ENCODE measurements at places on chromosomes 13 and 19.

GRCh38 chr13:101415358-101416174, 742 bp downstream of the NALCN start:
- no peak for DNase-seq

- DNase-seq = no peak
Measured at GRCh38 chr19:39924952-39925351, 9.5 kb downstream of the FCGBP start.

GRCh38 chr19:7497292-7497691, 8.5 kb upstream of the PEX11G start:
- DNase-seq = peak; percentile 57

DNA sequence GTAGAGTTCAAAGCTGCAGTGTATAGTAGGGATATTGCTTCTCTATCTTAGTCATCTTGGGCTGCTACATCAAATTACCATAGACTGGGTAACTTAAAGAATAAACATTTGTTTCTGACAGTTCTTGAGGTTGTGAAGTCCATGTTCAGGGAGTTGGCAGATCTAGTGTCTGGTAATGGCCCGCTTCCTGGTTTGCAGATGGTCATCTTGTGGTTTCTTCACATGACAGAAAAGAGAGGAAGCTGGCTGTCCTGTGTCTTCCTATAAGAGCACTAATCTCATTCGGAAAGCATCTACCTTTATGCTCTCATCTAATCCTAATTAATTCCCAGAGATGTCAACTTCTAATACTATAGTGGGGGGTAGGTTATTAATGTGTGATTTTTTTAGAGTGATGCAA, 6.2 kb downstream of the ZNF763 start:
- DNase-seq = no peak

DNA sequence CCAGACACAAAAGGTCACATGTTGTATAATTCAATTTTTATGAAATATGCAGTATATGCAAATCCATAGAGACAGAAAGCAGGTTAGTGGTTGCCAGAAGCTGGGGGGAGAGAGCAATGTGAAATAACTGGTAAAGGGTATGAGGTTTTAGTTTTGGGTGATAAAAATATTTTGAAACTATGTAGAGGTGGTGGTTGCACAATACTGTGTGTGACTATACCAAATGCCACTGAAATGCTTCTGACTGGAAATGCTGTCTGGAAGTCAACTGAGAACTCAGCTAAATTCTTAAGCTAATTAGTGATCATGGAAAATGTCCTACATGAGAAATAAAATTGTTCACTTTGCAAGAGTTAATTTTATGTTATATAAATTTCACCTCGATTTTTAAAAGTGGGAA, 65.3 kb upstream of the RXFP2 start:
- no peak for DNase-seq

DNA sequence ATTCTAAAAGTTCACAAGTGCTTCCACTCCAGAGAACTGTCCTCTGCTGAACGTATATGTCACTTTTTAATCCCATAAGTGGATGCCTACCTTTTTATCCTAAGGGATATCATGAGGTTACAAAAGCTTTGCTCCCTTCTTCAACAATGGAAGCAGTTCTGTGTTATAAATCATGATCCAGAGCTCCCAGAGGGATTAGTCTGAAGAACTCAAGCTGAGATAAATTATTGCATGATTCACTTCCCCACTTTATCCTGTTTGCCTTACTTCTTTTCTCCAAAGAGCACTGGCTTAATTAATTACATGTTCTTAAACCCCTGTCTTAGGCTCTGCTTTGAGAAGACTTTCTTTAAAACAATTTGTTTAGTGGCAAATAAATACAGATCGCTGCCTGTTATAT, 246.7 kb downstream of the PCDH17 start:
- DNase-seq = no peak

DNA sequence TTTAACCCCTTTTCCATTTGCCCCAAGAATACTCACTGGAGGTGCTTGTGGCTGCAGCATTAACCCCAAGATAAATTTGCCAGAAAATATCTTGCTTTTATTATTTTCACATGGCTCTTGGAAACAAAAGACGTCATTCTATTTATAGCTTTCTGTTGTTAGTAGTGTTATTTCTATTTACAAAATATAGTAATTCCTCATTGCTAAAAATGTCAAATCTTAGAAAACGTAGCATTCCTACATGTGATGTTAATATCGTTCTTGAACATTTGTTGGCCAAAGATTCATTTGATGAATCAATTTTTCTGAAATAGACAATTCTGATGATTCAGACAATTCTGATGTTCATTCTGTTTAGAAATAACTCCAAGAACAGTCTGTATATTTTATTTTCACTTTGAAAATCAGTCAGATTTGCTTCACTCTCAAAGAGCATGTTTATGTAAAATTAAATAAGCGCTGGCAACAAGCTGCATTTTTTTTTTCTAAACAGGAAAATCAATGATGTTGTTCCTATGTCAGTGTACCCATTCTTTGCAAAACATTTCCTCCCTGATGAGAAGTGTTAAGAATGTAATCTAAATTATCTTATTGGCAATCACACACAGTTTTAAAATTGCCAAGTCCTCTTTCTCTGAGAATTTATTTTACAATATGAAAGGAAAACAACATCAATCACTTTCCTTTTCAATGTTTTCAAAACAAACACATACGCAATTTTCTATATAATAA, 334.0 kb downstream of the KCTD12 start:
- no peak for DNase-seq

DNA sequence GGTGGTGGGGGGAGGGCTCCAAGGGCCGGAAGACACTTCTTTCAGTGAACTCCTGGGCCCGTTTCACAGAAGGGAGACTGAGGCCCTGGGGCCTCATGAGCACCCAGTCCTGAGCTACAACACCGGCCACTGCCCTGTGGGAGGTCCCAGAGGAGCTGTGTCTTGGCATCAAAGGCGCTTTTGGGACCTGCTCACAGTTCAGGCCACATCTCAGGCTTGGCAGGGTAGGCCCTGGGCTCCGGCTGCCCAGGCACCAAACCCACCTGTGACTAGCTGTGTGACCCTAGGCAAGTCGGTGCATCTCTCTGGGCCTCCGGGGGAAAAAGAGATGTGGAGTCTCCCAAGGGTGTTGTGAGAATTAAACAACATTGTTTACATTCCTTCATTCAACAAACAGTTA, 29.5 kb downstream of the NFILZ start:
- DNase-seq = no peak

- DNase-seq = no peak
Measured at GRCh38 chr19:38250821-38251563, 5.2 kb downstream of the PPP1R14A start.

DNA sequence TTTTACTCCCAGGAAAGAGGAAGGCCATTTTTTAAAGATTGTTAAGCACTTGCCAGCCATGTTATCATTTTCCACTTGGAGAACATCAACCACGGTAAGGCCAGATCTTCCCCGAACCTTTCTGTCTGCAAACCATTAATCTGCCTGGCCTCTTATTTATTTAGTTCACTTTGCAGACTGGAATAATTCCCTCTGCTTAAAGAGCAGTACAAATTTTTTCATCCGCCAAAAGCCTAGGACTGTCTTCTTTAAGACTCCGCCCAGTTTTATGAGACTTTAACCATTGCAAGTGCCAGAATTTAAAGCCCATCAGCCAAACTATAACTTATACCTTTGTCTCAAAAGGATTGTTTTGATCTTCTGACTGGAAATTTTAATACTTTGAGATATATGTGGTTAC, 426.3 kb downstream of the KCTD12 start:
- no peak for DNase-seq

GRCh38 chr19:42229855-42230351, 9.8 kb downstream of the ZNF526 start:
- no peak for DNase-seq
